GM13977 (cell line): ENCODE measurements at places on chromosomes 2 and 18.

GRCh38 chr2:207051385-207051965 lies 112.2 kb downstream of the CPO start:
- no peak for DNase-seq

- DNase-seq: no peak
Measured at GRCh38 chr18:48853588-48853987, 97.2 kb downstream of the SMAD7 start.

DNA sequence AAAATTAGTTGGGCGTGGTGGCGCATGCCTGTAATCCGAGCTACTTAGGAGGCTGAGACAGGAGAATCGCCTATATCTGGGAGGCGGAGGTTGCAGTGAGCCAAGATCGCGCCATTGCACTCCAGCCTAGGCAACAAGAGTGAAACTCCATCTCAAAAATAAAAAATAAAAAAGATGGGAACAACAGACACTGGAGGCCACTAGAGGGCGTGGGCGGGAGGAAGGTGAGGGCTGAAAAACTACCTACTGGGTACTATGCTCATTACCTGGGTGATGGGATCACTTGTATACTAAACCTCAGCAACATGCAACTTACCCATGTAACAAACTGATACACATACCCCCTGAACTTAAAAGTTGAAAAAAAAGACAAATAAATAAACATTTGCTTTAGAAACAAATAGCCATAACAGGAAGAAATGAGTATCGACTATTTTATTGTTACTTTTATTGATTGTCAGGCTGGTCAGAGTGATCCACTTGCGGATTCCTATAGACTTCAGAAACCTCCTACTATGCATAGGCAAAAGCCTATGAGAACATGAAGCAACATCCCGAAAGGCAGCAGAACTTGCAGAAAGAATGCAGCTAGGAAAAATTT lies 61.0 kb downstream of the TMEM163 start:
- DNase-seq: no peak

GRCh38 chr18:53756610-53756972 lies 467.9 kb downstream of the MBD2 start:
- DNase-seq: no peak

GRCh38 chr2:236309669-236310029 lies 45.4 kb upstream of the ASB18 start:
- DNase-seq: peak; percentile 64

GRCh38 chr2:114543236-114543766 lies 100.9 kb downstream of the DPP10 start:
- no peak for DNase-seq

GRCh38 chr2:8608411-8608954 lies 73.4 kb upstream of the ID2 start:
- no peak for DNase-seq

DNA sequence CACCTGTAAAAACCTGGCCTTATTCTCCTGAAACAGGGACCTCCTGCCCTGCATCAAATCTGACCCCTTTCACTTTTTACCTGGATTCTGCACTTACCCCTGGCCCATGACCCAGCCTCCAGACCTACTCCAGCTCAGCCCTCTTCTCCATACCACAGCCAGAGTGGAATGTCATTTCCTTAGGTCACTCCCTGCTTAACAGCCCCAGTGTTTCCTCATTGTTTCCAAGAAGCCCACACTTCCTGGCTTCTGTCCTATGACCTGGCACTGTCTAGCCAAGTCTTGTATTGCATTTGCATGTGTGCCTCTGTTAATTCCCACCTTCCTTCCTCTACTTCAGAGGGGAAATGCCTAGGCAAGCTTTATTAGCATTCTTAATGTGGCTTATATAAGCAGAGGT lies 51.4 kb upstream of the TRIB2 start:
- no peak for DNase-seq
